Daoy (cell line): ENCODE measurements at places on chromosomes 12 and 14.

DNA sequence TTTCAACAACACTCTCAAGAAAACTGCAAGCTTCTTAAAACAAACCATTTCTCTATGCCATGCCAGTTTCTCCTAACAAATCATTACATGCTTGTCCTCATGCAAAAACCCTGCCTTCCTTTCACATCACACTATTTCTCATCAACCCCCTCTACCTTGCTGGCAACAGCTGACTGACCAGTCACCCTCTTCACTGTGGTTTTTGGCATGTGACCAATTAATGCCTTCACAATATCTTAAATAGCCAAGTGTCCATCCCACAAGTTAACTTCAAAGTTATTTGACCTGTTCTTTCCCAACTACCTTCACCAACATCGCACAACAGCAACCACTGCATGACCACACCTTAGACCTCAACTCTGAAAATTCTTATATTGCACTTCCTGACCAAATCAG is 159.6 kb downstream of the CEP128 start:
- DNase-seq, result no peak

DNA sequence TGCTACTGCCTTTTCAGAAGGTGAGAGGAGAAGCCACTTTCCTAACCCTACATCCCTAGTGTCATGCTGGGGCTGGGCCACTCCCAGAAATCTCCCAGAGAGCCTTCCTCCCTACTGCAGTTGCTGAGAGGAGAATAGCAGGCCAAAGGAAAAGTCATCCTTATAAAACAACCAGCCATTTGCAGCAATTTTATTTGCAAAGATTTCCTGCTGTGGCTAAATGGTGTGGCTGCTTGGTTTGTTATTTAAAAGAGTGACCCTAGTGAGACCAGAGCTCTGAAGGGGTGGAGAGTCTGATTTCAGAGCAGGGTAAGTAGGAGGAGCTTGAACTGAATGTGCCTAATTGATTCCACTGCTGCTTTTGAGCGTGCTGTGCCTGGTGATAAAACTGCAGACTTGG is 232.0 kb downstream of the GRIN2B start:
- no peak for DNase-seq

- no peak for DNase-seq
Observed at GRCh38 chr12:65858831-65859230, 34.5 kb downstream of the HMGA2 start.

DNA sequence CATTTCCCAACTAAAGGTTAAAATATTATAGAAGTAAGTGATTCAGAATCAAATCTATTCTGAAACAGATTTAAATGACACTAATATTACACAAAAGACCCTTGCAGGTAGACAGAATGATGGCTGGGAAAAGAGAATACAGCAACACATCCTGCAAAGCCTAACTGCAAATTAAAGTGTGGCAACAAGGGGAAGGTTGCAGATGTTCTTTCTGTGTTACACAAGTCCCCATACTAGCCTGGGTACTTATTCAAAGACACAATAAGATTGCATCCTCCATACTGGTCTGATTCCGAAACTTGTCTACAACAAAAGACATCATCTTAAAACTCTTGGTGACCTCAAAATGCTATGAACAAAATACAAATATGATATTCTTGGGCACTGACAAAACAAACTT is 50.5 kb downstream of the R3HDM2 start:
- DNase-seq, result no peak

DNA sequence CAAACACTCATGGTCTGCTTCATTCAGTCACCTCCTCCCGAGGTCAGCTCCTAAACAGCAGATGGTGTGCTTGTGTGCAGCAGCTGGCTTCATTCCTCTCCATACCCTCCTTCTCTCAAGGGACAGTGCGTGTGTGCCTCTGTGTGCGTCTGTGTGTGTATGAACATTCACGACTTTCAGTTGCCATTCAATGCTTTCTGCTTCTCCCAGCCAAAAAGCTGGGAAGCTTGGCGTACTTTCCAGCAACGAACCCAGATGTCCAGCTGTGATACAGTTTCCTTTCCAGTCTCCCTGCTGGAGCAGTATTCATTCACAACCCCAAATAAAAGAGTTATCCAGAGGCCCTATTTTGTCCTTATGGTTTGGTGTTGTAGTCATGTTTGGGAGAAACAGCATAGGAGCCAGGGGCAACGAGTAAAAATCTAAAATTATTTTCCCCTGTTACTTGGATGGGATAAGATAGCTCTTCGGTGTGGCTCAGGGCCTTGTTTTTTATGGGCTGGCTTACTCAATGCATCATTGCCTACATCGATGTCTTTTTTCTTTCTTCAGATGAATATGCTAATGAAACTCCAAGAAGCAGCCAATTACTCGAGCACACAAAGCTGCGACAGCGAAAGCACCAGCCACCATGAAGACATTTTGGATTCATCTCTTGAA is 379.3 kb downstream of the NAV3 start:
- no peak for DNase-seq

- no peak for DNase-seq
Observed at GRCh38 chr14:84036840-84037239, 1493.1 kb upstream of the FLRT2 start.

DNA sequence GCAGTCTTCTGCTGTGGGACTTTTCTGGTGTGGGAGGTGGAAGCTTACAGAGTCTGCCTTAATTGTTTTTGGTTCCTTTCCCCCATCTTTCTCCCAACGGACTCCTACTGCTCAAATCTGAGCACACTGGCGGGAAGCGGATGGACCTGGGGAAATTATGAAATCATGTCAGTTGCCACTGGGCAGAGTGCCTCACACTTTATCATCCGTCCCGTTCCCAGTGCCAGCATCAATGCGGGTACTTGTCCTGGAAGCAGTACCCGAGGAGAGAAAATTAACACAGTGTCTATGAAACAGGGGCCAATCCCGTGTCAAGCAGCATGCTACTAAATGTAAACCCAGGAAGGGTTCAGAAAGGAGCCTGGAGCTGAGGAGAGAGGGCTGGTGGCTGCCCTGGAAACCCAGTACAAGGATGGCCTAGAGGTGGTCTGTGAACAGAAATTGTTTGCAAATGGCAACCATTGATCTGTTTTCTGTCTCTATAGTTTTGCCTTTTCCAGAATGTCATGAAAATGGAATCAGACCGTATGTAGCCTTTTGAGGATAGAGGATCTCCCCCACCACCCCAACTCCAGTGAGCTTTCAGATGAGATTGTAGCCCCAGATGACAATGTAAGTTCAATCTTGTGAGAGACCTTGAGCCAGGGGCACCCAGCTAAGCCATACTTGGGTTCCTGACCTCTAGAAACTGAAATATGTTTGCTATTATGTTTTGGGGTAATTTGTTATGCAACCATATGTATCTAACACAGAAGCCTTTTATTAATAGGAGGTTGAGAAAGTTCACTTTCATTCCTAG is 908 bp upstream of the CDKL1 start:
- DNase-seq, result peak; percentile 55

- no peak for DNase-seq
Observed at GRCh38 chr12:48263617-48264016, 60.5 kb upstream of the OR10AD1 start.

GRCh38 chr12:123363390-123363739 is 1.3 kb downstream of the SBNO1 start:
- DNase-seq, result no peak

- no peak for DNase-seq
Observed at GRCh38 chr12:88383405-88383804, 196.9 kb downstream of the KITLG start.

GRCh38 chr14:68947802-68948201 is 31.3 kb downstream of the ACTN1 start:
- DNase-seq, result peak; percentile 65

GRCh38 chr12:99259040-99259934 is 388.3 kb upstream of the GARIN6 start:
- no peak for DNase-seq

- peak; percentile 73 for DNase-seq
Observed at GRCh38 chr14:23160924-23161522, 22.4 kb downstream of the SLC7A8 start.

- peak; percentile 51 for DNase-seq
Observed at GRCh38 chr12:1912580-1913376, 5.7 kb downstream of the CACNA2D4 start.

- DNase-seq, result no peak
Observed at GRCh38 chr12:102438827-102439210, 41.5 kb downstream of the IGF1 start.

DNA sequence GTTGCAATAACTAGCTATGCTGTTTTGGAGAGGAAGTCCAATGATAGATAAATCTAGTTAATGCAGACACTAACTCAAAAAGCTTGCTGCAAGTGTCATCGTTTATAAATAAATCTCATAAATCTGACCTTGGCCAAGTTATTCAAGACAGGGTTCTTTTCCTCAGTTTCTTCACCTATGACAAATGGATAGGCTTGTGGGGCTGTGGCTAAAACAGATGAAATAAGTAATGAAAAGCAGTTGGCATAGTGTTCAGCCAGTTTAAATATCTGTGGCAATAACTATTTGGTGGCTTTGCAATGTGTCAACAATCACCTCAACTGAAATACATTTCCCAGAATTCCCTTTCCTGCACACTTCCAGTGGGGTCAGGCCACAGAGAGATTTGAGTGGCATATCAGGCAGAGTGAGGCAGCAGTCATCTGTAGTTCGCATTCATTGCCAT is 169.9 kb downstream of the DYRK2 start:
- no peak for DNase-seq

DNA sequence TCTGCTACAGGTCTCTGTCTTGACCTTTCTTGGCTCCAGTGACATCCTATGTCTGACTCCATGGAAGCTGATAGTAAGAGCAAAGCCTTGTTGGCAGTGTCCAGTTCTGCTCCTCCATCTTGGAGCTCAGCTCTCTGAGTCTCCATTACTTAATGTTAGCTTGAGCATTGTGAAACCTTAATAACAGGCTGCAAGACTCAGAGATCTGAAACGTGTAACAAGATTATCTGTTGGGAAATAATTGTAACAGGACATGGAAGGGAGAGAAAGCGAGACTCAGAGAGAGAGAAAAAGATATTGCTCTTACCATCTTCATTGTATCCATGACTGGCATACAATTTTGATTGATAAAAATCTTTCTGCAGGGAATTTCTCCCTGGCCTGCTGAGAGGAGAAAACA is 1365.7 kb downstream of the AACS start:
- no peak for DNase-seq

DNA sequence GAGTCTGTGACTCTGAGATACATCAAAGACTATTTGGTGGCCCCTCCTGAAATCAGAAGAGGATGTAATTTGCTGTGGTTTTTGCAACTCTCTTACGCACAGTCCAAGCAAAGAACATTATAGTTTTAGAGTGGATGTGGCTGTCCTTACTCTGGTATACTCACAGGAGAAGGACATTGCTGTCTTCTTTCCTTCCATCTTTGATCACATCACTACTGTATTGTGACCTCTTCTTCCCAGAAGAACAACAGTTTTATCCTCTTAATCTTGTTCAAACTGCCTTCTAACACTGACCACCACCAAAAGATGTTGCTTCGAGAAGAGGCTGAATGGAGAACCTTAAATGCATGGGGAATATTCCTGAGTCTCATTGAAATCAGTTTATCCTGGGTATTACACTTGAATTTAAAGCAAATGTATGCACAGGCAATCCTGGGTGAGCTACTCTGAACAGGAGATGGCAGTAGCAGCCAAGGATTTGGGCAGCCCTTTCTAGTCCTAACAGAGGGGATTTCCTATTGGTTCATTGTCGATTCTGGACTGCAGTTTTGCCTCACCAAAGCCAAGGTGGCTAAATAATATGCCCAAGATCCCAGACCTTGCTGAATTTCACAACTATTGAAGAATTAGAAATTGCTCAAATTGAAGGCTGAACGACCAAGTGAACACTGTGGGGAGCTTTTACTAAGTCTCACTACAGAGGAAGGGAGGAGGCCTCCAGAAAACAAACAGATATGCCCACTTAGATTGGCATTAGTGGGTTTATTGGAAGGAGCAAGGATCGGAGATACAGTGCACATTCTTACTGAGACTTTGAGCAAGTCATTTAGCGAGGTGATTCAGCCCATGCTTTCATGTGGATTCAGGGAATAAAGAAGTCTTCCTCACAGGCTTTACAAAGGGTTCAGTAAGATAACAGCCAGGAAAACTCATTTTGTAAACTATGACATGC is 282.8 kb downstream of the PAWR start:
- peak; percentile 87 for DNase-seq

DNA sequence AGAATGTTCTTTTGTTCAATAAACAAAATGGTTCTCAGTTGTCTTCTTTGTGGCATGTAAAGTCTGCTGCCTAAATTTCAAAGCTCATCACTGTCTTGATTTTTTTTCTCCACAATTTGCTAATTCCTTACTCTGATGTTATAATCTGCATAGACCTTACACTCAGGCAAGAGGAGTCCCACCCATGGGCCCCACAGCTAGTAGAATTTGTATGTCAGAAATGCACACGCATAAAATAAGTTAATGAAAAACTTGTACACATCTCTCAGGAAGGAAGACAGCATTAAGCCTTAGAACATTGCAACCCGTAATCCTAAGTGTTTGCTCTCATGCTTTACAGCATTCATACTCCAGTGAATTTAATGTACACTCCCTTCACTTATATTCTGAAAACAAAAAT is 280.8 kb downstream of the ATXN7L3B start:
- no peak for DNase-seq

DNA sequence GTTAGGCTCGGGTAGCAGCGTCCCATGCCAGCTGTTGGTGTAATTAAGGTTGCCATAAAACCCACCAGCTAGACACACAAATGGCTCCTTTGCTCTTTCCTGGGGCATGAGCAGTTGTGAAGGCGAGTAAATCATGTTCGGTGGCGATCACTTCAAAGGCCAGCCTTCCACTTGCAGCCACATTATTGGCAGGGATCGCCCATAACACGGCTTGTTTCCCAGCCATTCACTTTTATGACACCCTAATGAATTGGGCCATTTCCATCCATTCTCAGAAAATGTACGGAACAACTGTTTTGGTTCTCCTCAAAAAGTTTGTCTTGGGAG is 63.4 kb downstream of the BEGAIN start:
- no peak for DNase-seq

GRCh38 chr12:15982471-15982870 is 71.3 kb downstream of the DERA start:
- DNase-seq, result no peak

GRCh38 chr14:64971943-64972791 is at the start of gene RAB15:
TSS of gene RAB15 (minus strand) at chr14:64972336. CDS start at chr14:64972076, 260 bp downstream.
- peak; percentile 60 for DNase-seq

- peak; percentile 86 for DNase-seq
Observed at GRCh38 chr14:100587086-100587762, at the start of gene BEGAIN. TSS of gene BEGAIN (minus strand) at chr14:100587417. CDS start at chr14:100587290, 127 bp downstream.

DNA sequence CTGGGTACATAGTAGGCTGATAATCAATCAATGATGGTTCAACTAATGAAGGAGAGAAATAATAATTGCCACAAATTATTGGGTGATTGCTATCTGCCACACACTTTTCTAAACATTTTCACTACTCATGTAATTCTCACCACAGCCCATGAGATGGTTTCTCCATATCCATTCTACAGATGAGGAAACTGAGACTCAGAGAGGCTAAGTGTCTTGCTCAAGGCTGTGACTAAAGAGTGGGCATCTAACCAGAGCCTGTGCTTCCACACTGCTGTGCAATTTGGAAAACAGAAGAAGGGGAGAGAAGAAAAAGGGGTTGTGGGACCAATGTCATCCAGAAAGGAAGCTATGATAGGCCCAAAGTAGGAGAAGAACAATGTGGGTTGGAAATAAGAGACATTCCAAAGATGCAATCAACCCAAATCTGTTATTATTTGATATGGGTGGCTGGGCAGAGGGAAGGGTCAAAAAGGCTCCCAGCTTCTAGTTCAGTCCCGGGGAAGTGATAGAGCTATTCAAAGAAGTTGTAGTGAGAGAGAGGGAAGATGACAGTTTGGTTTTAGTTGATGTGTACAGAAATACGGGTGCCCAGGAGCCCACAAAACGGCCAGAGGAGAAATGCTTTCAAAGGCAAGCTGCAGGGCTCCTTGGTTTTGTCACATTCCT is 483 bp upstream of the NR1H4 start:
- DNase-seq, result no peak

- peak; percentile 55 for DNase-seq
Observed at GRCh38 chr14:91119556-91120311, 5.9 kb downstream of the DGLUCY start.
